CD4-positive, alpha-beta T cell treated with Interleukin-15 for 1 hour (primary cell): ENCODE measurements at places on chromosomes 7 and 10.

DNA sequence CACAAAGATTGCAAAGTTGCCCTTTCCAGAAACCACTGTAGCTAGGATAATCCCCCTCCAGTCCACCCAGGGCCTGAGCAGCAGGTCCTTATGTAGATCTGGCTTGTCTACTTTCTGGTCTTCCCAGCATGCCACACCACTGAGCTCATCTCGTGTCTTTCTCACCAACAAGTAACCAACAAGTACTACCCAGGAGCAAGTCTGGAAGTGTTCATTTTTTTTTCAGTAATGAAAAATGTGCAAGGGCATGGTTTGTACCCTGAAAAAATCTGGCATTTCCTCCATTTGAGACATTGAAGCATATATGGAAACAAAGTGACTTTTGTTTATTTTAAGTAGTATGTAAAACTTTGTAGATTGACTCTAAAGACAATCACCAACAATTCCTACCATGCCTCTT lies 120.8 kb downstream of the INHBA start:
- no peak for DNase-seq

GRCh38 chr7:1825897-1826741 lies 156.0 kb downstream of the ELFN1 start:
- peak; percentile 14 for DNase-seq

DNA sequence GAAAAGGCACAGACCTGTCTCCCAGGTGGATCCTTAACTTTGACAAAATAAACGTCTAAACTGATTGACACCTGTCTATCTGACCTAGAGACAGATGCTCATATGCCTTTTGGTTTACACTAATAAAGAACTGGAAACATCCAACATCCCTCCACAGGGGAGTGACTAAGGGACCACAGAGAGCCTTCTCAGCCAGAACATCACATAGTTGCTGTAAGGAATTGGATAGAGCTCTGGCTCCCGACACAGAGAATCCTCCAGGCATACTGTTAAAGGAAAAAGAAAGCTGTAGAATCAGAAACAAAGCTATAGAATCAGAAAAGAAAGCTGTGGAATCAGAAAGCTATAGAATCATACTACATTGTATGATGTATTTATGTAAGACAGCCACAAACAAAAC lies 258.8 kb downstream of the STK31 start:
- DNase-seq: no peak

DNA sequence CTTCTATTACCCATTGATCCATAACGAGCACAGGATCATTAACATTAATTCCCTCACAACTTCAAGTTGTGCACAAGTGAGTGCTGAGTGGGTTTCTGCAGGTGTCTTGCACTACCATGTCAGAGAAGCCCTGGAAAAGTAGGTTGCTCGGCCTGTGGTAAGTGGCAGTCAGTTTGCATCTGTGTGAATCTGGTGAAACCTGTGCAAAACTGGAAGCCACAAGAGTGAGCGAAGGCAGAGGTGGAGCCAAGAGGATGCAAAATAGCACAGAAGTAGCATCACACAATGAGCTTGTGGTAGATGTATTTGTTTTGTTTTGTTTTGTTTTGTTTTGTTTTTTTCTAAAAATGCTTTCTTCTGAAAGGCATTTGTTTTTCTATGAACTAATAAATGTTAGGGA lies 181.5 kb downstream of the THSD7A start:
- no peak for DNase-seq

DNA sequence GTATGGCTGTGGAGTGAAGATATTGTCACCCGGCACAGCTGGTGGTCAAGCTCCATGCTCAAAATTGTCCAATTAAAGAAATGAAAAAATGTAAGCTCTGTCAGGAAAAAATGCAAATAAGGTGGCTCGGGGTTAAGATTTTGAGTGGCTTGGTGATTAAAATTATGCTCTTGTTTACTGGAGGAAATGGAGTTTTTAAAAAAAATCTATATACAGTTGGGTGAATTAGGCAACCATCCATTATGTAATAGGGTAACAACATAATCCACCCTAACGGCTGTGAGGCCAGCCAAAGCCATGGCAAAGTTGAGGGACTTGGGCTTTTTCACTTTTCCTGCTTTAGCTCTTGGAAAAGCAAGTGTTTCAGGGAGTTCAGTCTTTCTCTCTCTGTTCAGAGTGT lies 260.8 kb upstream of the HABP2 start:
- no peak for DNase-seq

DNA sequence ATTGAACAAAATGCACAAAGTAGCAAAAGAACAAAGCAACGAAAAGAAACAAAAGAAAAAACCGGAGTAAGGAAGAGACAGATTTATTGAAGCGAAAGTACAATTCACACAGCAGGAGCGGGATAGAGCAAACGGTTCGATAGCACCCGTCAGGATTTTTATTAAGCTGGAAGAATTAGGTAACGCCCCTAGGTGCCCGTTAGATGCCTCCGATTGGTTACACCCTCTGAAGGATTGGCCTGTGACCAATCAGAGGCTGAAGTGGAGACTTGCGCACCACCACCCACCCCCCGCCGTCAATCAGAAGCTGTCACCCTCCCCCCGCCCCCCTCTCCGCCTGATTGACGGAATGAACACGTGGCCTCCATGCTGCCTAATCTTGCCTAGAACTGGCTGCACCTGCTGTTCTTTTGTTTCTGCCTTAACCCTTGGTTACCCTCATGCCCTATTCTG lies 16.8 kb downstream of the OCM2 start:
- DNase-seq: no peak
